ENCODE measurements at places on chromosomes 6 and 20. TPM values are rescaled to one million over a fixed set of nuclear protein-coding genes. Genes with fewer than 3 reads are reported as not detected.

GRCh38 chr6:35725721-35726438 is 11.0 kb upstream of the ARMC12 start:
- no peak for DNase-seq

The ERVFRD-1 gene
- total RNA-seq = not detected

The TTBK1 gene
- 0.32 TPM for total RNA-seq

DNA sequence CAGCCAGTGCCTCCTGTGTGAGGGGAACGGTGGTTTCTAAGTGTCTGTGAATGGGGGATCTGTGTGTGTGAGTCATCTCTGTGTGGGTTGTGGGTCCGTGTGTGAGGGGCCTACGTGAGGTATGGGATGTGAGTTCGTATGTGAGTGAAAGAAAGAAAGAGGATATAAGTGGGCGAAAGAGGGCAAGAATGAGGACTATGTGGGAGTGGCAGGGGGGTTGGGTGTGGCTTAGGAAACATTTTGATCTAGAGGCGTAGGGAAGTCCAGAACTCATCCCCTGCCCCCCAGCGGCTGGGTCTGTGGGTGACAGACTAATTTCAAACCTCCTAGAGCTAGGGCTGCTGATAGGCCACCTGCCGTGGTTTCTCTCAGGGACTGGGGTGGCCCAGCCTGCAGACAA is 35.5 kb downstream of the DHX35 start:
- no peak for DNase-seq

- DNase-seq = no peak
These were observed 187.0 kb upstream of the TAB2 start for GRCh38 chr6:149130508-149130907.

DNA sequence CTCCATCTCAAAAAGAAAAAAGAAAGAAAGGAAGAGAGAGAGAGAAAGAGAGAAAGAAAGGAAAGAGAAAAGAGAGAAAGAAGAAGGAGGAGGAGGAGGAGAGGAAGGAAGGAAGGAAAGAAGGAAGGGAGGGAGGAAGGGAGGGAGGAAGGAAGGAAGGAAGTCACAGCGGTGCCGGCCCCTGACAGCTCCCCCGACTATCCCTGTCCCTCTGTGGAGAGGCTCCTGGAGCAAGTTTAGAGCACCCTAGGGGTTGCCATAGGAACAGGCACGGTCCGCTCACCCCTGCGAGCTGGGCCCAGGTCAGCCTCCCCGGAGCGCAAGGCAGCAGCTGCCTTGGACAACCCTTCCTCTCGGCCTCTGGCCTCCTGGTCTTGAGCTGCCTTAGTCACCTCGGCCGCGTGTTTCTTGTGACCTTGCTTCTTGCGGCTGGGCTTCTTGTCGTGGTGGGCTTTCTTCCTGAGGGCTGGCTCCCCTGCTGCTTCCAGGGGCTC is 6.8 kb downstream of the BNIP5 start:
- no peak for DNase-seq

Measured in urinary bladder (tissue), 4 donors.